Stimulated activated CD8-positive, alpha-beta memory T cell treated with anti-CD3 and anti-CD28 coated beads, Interleukin-7, amount 100 ng/mL, for 1 hour (primary cell): ENCODE measurements at places on chromosomes 4 and X.

DNA sequence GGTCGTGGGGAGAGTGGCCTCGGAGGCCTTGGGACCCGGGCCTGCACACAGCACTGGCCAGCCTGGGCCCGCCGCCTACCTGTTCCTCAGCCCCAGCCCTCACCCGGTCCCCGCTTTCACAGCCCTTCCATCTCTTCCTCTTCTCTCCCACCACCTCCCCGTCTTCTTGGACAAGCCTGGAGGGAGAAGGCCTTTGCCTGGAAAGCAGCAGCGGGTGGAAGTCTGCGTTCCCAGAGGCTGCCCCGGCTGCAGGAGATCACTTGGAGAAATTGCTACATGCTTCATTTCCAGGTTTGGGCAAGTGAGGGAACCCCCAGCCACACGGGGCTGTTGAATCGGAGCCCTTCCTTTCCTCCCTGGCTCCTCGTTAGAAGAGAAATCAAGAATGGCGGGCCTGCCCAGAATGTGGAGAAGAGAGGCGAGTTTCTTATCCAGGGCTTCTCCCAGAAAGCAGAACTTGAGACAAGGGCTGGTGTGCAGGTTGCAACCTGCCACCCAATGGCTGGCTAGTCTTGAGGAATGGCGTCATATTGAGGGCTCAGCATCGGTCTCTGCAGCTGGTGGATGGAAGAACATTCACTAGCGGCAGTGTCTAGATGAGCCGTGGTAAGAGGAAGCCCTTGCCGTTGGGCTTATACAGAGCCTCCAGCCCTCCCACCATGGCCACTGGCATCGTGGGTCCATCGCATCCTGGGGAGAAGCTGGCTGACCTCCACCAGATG, 1.2 kb upstream of the PDZD4 start:
- no peak for DNase-seq

DNA sequence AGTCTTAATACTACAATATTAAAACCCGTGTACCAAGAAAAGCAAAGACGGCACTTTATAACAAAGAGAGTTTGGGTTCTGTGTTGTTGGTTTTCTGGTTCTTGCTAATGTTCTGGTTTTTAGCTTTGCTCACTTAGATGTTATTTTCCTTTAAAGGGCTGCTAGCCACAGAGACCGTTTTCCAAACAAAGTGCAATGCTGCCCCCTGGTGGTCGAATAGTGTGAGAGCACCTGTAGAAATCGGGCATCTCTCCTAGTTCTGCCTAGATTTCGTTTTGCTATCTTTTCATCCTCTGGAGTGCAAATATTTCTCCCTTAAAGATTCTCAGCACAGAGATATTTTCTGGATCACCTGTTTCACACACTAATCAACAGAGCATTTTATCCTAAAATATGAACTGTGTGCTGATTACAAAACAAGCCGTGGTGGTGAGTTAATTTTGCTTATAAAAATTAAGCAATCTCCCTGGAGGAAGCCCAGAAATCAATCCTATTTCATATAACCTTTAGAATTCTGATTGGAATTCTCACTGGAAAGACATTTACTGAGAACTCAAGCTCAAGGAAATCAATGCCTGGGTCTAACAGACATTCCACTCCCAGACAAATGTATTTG, 334.5 kb upstream of the NOCT start:
- DNase-seq = peak; percentile 21

DNA sequence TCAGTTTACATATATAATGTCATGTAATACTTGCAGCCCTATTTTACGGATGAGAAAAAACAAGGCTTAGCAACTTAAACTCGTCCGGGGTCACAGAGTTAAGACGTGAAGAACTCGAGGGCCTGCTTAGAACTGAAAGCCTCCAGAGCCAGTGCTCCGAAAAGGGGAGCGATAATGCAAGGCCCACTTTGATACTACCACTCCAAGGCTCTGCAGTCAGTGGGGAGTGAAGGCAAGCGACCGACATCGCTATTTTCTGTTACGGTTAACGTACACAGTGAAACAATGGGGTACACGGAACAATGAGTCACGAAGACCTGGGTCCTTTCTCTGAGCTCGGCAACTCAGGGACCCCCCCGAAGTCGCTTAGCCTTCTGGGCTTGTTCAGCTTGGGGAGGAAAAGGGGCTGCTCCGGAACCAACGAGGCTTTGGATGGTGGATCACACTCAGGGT, 965 bp downstream of the PPA2 start:
- DNase-seq = no peak

- DNase-seq = no peak
Observed at GRCh38 chr4:86686741-86687140, 92.6 kb downstream of the PTPN13 start.

- no peak for DNase-seq
Observed at GRCh38 chr4:31106419-31106818, 386.2 kb downstream of the PCDH7 start.

DNA sequence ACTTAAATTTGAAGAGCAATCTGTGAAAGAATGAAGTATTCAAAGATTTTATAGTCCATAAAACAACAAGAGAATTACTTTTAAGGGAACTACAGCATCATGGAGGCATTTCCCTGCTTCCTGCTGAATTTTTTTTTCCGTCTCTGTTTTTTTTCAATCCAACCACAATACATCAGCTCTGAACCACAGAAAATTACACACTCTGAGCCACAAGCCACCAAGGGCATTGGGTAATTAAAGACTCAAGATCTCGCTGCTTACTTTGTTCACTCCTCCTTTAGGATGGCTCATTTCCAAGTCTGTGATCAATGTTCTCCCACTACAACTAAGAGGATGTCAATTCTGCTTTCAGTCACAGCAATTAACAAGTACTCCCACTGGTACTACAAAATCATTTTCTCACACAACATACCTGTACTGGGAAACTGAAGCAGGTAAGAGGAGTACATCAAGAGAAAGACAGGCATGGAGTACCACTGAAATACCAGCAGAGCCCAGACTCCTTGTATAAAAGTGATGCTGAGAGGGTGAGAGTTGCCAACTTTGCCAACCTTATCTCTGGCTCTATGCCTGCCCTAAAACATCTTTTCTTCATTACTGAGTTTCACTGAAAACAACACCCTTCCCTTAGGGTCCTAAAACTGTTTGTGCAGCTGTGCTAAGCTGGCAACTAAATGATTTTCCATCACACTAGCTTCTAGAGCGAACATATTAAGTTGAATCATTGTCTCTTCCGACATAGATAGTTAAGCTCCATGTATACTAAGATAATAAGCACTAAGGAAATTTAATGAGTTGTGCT, 105.8 kb upstream of the MAGEB18 start:
- DNase-seq = no peak

DNA sequence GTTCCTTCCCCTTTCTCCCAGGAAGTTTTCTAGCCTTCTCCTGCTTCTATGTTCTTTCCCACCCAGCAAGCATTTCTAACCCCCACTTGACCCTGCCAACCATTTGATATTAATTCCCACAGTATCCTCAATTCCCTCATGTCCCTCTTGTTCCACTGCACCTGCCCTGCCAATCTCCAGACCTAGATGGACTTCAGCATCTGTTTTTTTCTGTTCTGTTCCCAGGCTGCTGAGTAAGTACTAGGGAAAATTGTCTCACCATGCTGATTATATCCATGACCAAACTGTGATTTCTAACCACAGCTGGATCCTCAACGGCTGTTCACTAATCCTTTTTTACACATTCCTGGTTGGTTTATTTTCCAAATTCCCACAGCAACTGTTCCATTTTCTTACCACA, 37.7 kb downstream of the CLCN5 start:
- no peak for DNase-seq
